ENCODE measurements at places on chromosomes 7 and 10.

GRCh38 chr10:7428673-7429350, 18.0 kb upstream of the SFMBT2 start:
- no peaks in the 10 kb centered on the region for H3K27me3 ChIP-seq
- no peak overlapping the region for H3K4me3 ChIP-seq
- H3K36me3 ChIP-seq = no peaks in the 10 kb centered on the region
- H3K4me1 ChIP-seq = peaks cover 8% of the 10 kb centered on the region
- DNase-seq = no peak

GRCh38 chr10:121702351-121703320, 104.4 kb upstream of the FGFR2 start:
- no peaks in the 10 kb centered on the region for H3K36me3 ChIP-seq
- no peaks in the 10 kb centered on the region for H3K27me3 ChIP-seq
- H3K4me3 ChIP-seq = no peak overlapping the region
- H3K4me1 ChIP-seq = no peaks in the 10 kb centered on the region
- DNase-seq = no peak

- H3K27me3 ChIP-seq = no peaks in the 10 kb centered on the region
- DNase-seq = no peak
- H3K36me3 ChIP-seq = no peaks in the 10 kb centered on the region
Measured at GRCh38 chr7:45140827-45141226, 16.8 kb upstream of the RAMP3 start.

- H3K27me3 ChIP-seq = no peaks in the 10 kb centered on the region
- no peak for DNase-seq
- no peaks in the 10 kb centered on the region for H3K4me1 ChIP-seq
- peaks cover 4% of the 10 kb centered on the region for H3K36me3 ChIP-seq
- H3K27ac ChIP-seq = no peak overlapping the region
Measured at GRCh38 chr7:2597273-2597640, 34.5 kb upstream of the TTYH3 start.

All from activated naive CD8-positive, alpha-beta T cell treated with anti-CD3 and anti-CD28 coated beads for 36 hours (primary cell).